HFFc6 (cell line): ENCODE measurements at places on chromosomes 4 and X. TPM values are rescaled to one million over a fixed set of nuclear protein-coding genes. Genes with fewer than 3 reads are reported as not detected.

GRCh38 chr4:184300816-184301215 is 83.1 kb upstream of the ENPP6 start:
- no peaks in the 10 kb centered on the region; the same call in 1 of the 2 replicates for H3K27me3 ChIP-seq
- H3K4me3 ChIP-seq = no peak overlapping the region
- DNase-seq = no peak
- no peak overlapping the region for H3K27ac ChIP-seq

- DNase-seq = no peak
- peaks cover 3% of the 10 kb centered on the region; the same call in 1 of the 2 replicates for H3K27me3 ChIP-seq
- no peak overlapping the region; the same call in 1 of the 2 replicates for H3K4me3 ChIP-seq
- no peaks in the 10 kb centered on the region for H3K36me3 ChIP-seq
These were observed 25.6 kb upstream of the MAMLD1 start for GRCh38 chrX:150337536-150337935.

- no peak overlapping the region for H3K4me3 ChIP-seq
- no peaks in the 10 kb centered on the region; the same call in 1 of the 2 replicates for H3K4me1 ChIP-seq
- no peak for DNase-seq
- no peaks in the 10 kb centered on the region for H3K36me3 ChIP-seq
- H3K27ac ChIP-seq = no peak overlapping the region
These were observed 57.8 kb downstream of the AFM start for GRCh38 chr4:73539386-73539785.

GRCh38 chr4:3237712-3238560 is 11.0 kb upstream of the MSANTD1 start:
- no peak overlapping the region for H3K4me3 ChIP-seq
- H3K4me1 ChIP-seq = peaks cover 18% of the 10 kb centered on the region
- no peak for DNase-seq
- H3K27me3 ChIP-seq = peaks cover 1% of the 10 kb centered on the region; the same call in 1 of the 2 replicates
- peaks cover 5% of the 10 kb centered on the region for H3K36me3 ChIP-seq

Gene GPR34
- total RNA-seq = not detected in 3 replicates

- H3K4me1 ChIP-seq = no peaks in the 10 kb centered on the region
- no peak overlapping the region for H3K27ac ChIP-seq
- no peaks in the 10 kb centered on the region for H3K27me3 ChIP-seq
- no peaks in the 10 kb centered on the region for H3K36me3 ChIP-seq
- H3K4me3 ChIP-seq = no peak overlapping the region
- no peak for DNase-seq
These were observed 2309.8 kb downstream of the PCDH7 start for GRCh38 chr4:33029976-33030375.

- H3K4me1 ChIP-seq = peaks cover 5% of the 10 kb centered on the region; the same call in 1 of the 2 replicates
- H3K4me3 ChIP-seq = no peak overlapping the region
- H3K36me3 ChIP-seq = peaks cover 9% of the 10 kb centered on the region; the same call in 1 of the 2 replicates
- H3K27me3 ChIP-seq = peaks cover 5% of the 10 kb centered on the region; the same call in 1 of the 2 replicates
- no peak for DNase-seq
These were observed 36.2 kb downstream of the CTBP1 start for GRCh38 chr4:1212546-1213335.

DNA sequence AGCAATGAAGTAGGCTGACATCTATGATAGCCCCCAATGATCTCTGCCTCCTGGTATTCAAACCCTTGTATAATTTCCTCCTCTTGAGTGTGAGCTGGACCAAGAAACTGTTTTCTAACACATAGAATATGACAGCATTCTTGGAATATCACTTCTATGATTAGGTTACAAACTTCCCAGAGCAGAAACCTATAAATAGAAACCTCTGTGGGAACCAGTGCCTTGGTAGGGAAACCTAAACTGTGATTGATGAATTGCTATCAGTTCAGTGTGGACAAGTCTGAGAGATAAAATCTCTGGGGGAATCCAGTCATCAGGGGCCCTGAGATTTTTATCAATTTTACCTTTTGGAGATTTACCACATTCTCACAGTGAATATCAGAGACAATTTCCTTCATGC is 756.5 kb upstream of the AGA start:
- no peak overlapping the region for H3K4me3 ChIP-seq
- no peaks in the 10 kb centered on the region; the same call in 1 of the 2 replicates for H3K36me3 ChIP-seq
- no peak overlapping the region; the same call in 1 of the 2 replicates for H3K27ac ChIP-seq
- peaks cover 19% of the 10 kb centered on the region; the same call in 1 of the 2 replicates for H3K4me1 ChIP-seq
- DNase-seq = no peak

DNA sequence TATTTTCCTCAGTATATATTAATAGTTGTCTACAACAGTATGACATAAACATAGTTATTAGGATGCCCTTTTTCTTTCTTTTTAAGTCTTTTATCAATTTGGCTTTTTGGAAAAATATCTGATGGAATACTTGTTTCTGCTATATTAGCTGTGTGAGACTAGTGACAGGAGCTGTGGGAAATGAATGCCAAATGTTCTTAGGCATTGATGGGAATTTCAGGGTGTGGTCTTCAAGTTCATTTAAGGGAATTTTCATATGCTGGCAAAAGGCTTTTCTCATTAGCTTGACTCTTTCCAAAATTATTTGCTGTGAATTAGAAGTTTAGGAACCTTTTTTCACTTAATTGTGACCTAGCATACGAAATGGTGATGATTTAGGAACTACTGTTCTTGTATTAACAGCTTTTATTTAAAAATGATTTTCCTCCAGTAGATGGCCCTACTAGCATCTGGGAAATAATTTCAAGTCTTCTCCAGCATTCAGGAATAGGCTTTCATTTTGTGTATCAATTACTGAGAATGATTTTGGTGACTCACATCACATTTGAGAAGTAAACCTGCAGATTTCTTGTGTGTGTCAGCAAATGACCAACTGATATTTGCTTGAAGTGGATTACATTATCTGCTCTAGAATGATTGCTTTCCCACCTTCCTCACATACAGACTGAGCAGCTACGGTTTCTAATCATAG is 70.9 kb downstream of the HTT start:
- H3K27ac ChIP-seq = no peak overlapping the region
- H3K27me3 ChIP-seq = no peaks in the 10 kb centered on the region; the same call in 1 of the 2 replicates
- H3K36me3 ChIP-seq = peaks cover 14% of the 10 kb centered on the region
- H3K4me1 ChIP-seq = 0 out of 2 replicates have a peak, but pooled peaks cover 7% of the 10 kb centered on the region
- H3K4me3 ChIP-seq = no peak overlapping the region

GRCh38 chr4:31575504-31575903 is 855.3 kb downstream of the PCDH7 start:
- H3K27ac ChIP-seq = no peak overlapping the region
- H3K36me3 ChIP-seq = no peaks in the 10 kb centered on the region
- H3K4me1 ChIP-seq = no peaks in the 10 kb centered on the region
- H3K4me3 ChIP-seq = no peak overlapping the region
- no peak for DNase-seq

DNA sequence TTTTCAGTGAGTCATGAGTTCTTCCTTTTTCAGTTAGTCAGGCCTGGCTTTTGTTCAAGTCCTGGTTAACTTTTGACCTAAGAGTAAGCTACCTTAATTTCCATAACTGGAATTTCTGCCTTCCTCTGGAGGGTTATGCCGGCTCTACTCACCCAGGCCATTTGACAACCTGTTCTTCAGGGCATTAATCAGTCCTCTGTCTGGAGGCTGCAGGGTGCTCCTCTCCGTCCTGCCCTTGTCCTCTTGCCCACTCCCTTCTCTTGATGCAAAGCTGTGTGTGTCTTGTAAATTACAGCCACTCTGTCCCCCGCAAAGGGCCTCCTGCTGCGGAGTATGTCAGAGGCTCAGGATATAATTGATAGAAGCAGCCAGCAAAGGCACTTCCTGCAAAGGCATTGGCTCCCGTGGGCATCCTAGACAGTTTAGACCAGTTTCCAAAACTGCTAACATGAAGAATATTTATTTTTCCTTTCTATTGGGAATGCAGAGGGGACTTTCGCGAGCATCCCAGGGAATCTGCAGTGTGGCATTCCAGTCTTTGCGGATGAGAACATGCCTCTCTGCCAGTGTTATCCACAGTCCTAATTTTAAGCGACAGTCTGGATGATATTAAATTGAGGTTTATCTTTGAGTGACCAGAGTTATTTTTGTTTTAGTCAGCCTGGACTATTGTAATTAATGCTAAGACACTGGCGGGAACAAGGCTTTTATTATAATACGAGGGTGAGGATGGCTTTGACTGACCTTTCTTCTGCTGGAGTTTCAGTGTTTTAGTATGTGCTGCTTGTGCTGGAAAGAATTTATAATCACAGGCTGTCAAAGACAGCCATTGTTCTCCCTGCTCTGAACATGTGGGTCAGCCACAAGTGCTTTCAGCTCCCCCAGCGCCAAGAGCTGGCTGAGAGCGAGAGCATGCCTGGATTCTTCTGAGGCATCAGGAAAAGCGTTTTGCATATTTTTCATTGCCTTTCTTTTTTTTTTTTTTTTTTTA is 74.2 kb downstream of the LIMCH1 start:
- H3K36me3 ChIP-seq = peaks cover 17% of the 10 kb centered on the region; the same call in 1 of the 2 replicates
- peak overlapping the region; percentile 73; the same call in 1 of the 2 replicates for H3K27ac ChIP-seq
- no peak for DNase-seq
- peak overlapping the region; percentile 86; the same call in 1 of the 2 replicates for H3K4me3 ChIP-seq

DNA sequence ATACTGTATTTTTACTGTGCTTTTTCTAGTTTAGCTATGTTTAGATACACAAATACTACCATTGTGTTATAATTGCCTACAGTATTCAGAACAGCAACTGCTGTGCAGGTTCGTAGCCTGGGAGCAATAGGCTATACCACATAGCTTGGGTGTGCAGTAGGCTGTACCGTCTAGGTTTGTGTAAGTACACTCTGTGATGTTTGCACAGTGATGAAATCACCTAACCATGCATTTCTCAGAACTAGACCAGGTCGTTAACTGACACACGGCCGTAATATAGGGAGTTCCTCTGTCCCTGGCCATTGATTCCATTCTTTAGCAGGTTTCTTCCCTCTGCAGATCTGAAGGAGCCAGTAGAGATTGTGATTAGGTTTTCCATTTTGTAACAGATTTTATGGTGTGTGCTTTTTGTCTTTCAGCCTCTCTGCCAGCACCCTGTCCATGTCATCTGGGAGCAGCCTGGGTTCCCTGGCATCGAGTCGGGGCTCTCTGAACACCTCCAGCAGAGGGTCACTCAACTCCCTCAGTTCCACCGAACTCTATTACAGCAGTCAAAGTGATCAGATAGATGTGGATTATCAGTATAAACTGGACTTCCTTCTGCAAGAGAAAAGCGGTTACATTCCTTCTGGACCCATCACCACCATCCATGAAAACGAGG is 59.5 kb downstream of the CLDN22 start:
- peak overlapping the region; percentile 33; the same call in 1 of the 2 replicates for H3K27ac ChIP-seq
- H3K4me1 ChIP-seq = peaks cover 59% of the 10 kb centered on the region
- peaks cover 33% of the 10 kb centered on the region for H3K36me3 ChIP-seq
- no peak overlapping the region for H3K4me3 ChIP-seq
- DNase-seq = no peak

Gene BTK
- not detected in 3 replicates for total RNA-seq

DNA sequence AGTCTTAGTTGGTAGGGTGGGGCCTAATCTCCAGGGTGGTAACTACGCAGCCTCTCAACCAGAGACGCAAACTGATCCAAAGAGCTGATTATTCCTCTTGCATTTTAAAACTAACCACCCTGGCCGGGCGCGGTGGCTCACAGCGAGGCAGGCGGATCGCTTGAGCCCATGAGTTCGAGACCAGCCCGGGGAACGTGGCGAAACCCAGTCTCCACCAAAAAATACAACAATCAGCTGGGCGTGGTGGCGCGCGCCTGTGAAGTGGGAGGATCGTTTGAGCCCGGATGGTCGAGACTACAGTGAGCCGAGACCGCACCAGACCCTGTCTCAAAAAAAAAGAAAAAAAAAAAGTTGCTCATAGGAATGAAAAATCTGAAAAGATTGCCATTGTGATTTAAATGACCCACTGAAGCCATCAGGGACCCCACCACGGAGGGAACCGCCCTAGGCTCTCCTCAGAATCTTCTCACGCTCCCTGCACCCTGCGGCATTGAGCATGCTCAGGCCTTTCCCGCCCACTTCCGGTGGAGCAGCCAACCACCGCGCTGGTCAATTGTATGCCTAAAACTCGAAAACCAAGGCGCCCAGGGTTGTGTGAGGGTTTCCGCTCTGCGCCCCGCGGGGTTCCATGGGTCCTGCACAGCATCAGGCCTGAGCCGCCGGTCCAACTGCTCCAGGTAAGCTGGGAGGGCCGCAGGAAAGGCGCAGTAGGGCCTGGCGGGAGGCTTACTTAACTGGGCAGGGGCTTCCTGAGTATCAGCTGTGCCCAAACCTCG is at the start of gene TRIM60:
Gene TRIM60 (plus strand): TSS at position 564 of the 776 bp plus-strand sequence. CDS start 8,074 bp downstream, outside the sequence.
- no peak for DNase-seq
- no peaks in the 10 kb centered on the region for H3K4me1 ChIP-seq
- H3K36me3 ChIP-seq = no peaks in the 10 kb centered on the region
- no peak within 1 kb of the TSS for H3K27ac ChIP-seq

- no peak overlapping the region for H3K4me3 ChIP-seq
- no peak overlapping the region for H3K27ac ChIP-seq
- H3K27me3 ChIP-seq = peaks cover 16% of the 10 kb centered on the region
- DNase-seq = no peak
- no peaks in the 10 kb centered on the region for H3K4me1 ChIP-seq
- H3K36me3 ChIP-seq = no peaks in the 10 kb centered on the region
These were observed 227.2 kb upstream of the PSAPL1 start for GRCh38 chr4:7661846-7662506.

Gene NHSL2
- total RNA-seq = 0.28 to 0.87 TPM (median 0.42 TPM) in 3 replicates

DNA sequence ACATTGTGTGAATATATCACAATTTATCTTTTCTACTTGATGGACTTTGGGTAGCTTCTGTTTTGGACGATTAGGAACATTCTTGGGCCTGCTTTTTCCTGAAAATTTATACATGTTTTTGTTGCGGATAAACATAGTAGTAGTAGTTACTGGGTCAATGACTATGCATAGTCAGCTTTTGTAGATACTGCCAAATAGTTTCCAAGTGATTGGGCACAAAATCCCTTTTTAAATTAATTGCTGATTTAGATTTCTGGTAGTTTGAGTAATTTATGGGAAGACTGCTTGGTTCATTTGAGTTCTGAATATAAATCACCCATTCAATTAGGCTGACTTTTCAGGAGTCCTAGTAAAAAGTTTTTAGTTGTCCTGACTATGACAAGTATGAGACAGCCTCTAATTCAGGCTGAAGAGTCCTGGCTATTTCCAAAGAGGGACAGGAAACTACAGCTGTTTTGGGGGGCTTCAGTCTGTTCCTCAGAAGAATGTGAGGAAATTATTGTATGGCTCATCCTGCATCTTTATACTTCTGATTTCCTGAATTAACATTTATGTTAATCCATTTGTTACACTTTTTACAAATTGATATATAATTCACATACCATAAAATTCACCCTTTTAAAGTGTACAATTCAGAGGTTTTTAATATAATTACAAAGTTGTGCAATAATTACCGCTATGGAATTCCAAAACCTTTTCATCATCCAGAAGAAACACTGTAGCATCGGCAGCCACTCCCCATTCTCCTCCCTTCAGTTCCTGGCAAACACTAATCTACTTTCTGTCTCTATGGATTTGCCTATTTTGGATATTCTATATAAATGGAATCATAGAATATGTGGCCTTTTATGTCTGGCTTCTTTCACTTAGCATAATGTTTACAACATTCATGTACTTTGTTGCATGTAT is 14.2 kb downstream of the LRP2BP start:
- peaks cover 24% of the 10 kb centered on the region for H3K36me3 ChIP-seq
- H3K27ac ChIP-seq = peak overlapping the region; percentile 60
- H3K4me1 ChIP-seq = peaks cover 55% of the 10 kb centered on the region

Gene COL25A1
- 0.05 TPM in 1 of 3 replicates, not detected in the others for total RNA-seq
